Urinary bladder (tissue), 4 donors: ENCODE measurements at places on chromosomes 5 and 9. TPM values are rescaled to one million over a fixed set of nuclear protein-coding genes. Genes with fewer than 3 reads are reported as not detected.

DNA sequence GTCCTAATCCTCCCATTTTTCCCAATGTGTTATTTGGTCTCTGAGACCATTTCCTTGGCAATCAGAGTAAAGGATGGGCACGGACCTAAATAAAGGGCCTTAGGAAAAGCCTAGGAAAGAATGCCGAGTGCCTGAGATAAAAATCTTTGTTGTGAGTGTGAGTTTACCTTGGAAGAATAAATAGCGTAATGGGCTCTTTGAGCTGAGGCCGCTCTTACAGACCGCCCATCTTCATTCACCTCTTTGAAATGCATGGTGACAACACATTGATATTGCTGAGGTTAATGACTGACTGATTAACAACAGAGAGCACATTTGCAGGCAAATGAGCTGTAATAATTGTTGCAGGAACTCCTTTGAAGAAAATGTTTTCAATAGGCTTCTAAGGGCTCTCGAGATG lies 1967.1 kb upstream of the WWC1 start:
- DNase-seq = no peak

GRCh38 chr9:115596021-115596745 lies 478.2 kb upstream of the TNC start:
- DNase-seq = no peak

- DNase-seq = no peak
These were observed 156.9 kb downstream of the COL23A1 start for GRCh38 chr5:178433273-178433775.

- DNase-seq = no peak
These were observed 99.8 kb downstream of the ARRDC3 start for GRCh38 chr5:91283326-91283725.

GRCh38 chr5:79495311-79495710 lies 18.6 kb downstream of the HOMER1 start:
- DNase-seq = no peak

GRCh38 chr5:3194271-3194670 lies 401.4 kb upstream of the IRX1 start:
- no peak for DNase-seq

- no peak for DNase-seq
These were observed 409.4 kb downstream of the DMRTA1 start for GRCh38 chr9:22855980-22856379.

DNA sequence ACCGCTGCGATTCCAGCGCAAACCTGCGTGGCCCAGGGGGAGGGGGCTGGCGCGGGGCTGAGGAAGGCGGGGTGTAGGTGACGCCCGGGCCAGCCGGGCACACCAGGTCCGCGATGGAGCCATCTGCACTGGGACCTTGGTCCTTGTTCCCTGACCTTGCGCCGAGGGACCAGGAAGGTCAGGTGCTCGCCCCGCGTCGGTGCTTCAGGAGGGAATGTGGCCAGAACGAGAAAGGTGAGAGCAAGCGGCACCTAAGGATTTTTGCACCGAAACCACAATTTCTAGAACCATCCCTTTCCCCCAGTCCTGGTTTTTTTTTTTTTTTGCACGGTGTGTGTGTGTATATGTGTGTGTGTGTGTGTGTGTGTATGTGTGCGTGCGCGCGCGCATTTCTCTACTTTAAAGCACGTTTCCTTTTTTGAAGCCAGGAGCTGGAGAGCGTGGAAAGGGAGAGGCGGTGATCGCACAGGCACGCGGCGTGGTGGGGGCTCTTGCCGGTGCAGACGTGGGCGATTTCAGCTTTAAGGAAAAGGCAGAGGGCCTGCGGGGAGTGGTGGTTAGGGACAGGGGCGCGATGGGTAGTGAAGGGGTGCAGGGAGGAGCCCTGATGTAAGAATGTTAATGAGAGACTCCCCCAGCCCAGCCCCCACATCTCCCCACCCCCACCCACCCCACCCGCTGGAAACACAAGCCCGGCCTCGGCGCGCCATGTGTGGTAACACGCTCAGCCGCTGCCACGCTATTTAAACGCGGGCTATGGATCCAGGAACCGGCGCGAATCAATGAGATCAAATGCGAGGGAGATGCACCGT lies at the start of gene NPR3:
Gene NPR3, plus strand, starts transcription at position 772 of the 812 bp plus-strand sequence. CDS start 456 bp downstream, outside the sequence.
- DNase-seq = no peak

DNA sequence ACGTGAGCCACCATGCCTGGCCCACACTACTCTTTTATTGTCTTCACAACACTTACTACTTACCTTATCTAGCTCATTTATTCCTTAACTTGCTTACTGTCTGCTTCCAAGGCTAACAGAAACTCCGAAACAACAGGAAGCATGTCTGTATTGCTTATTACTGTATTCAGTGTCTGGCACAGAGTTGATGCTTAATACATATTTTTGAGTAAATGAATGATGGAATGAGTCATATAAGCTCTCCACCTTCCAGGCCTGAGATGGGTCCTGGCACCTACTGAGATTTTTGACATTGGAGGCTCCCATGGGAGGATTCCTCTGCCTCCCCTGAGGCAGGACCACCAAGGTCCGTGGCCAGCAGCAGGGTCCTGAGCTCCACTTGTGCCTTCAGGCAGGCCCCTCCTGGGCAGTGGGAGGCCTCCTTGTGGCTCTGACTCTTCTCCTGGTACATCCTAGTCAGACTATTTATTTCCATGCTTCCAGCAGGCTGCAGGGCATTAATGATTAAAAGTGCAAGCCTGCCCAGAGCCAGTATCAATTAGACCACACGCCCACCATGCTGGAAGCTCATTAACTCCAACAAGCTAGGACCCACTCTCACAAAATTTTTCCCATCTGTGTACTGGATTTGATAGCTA lies 76.5 kb upstream of the CTNNA1 start:
- no peak for DNase-seq

DNA sequence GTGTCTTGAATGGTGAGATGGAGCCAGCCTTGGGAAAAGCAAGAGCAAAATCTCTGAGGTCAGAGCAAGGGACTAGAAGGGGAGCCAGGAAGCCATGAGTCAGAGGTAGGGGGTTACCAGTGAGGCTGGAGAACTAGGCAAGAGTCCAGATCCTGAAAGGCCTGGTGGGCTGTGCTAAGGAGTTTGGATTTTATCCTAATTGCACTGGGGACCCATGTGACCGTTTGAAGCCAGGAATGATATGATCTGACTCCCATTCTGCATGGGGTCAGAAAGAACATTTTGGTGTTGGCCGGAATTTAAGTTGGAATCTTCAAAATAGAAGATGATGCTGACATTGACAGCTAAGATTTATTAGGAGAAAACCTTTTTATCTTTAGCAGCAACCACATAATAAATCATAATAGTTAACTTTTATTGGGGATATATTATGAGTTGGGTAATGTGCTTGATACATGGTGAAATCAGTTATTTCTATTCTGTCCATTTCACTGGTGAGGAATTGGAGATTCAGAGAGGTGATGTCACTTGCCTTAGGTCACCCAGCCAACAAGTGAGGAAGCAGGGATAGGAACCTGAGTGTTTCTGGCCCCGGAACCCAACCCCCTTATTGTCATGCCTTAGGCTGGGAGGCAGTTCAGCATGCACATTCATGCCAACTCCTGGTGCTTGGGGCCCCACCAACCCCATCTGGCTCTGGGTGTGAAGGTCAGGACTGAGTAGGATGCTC lies 61.5 kb upstream of the RARS1 start:
- no peak for DNase-seq

DNA sequence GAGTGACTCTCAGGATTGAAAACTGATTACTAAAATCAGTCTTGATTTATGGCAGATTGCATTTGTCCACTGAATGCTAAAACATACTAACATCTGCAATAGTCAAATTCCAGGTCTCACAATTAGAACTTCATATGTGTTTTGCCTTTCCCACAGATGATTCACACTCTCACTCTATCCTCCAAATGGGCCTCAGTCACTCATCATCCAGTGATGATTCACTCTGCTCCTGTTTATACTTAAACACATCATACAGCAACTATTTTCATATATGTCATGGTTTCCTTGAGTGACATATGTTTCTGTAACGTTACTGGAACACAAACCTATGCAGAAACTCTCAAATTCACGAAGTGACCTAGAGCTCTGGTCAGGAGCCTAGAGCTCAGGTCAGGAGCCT lies 512.9 kb downstream of the HINT1 start:
- DNase-seq = no peak

GRCh38 chr5:2251298-2251697 lies 368.6 kb upstream of the IRX4 start:
- DNase-seq = no peak

GRCh38 chr9:91858213-91859030 lies 91.6 kb downstream of the ROR2 start:
- no peak for DNase-seq

GRCh38 chr5:9498541-9499497 lies 47.1 kb downstream of the SEMA5A start:
- no peak for DNase-seq

DNA sequence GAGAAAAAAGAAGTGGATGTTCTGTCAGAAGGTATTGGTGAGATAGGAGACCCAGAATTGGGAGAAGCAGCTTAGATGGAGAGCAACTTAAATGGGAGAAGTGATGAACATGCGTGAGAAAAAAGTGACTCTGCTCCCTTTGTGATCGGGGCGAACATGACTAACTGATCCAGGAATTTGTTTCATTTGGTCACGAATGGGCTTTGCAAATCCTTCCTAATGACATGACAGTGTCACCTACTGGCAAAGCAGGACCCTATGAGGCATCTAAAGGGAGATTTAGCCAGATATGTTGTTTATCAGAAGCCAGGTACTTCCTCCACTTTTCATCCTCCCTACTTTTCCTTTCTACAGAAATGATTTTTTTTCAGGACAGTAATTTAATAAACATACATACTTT lies 787.4 kb upstream of the RGMB start:
- DNase-seq = no peak

GRCh38 chr9:98287384-98287783 lies 31.9 kb upstream of the TBC1D2 start:
- no peak for DNase-seq

DNA sequence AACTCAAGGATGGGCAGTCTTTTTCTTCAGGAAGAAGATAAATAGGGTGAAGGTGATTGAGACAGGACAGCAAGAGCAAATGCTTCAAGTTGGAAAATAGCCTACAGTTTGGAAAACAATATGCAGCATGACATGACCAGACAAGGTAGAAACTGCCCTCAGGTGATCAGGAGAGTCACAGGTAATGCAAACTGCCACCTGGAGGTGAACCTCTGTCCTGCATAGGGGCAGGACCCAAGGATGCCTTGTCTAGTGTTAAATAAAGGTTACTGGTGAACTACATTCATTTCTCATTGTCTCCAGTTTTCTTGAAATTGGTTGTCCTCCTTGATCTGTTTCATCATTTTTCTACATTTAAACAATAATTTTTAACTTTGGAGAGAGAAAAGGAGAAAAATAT lies 232.1 kb downstream of the SEMA5A start:
- DNase-seq = no peak

GRCh38 chr9:111994831-111995458 lies 98.3 kb downstream of the UGCG start:
- DNase-seq = no peak

GRCh38 chr5:138754699-138755057 lies 1.5 kb downstream of the CTNNA1 start:
- DNase-seq = no peak

The UBE2QL1 gene
- 0.48 TPM for total RNA-seq

The HSDL2 gene
- 63.5 TPM for total RNA-seq

The PPP3R2 gene
- 0.21 TPM for total RNA-seq

The ADAMTS6 gene
- total RNA-seq = 23.1 TPM

The DHX29 gene
- 44.4 TPM for total RNA-seq

The ABHD17B gene
- total RNA-seq = 46.6 TPM

The MEIKIN gene
- not detected for total RNA-seq

The SLIT3 gene
- 109 TPM for total RNA-seq

The MORN5 gene
- total RNA-seq = 8.4 TPM

The PROB1 gene
- 1.4 TPM for total RNA-seq
